CD4-positive, alpha-beta T cell treated with Interleukin-17A for 4 hours (primary cell): ENCODE measurements at places on chromosomes 13 and 19.

GRCh38 chr19:2273356-2274184, 8.4 kb downstream of the PEAK3 start:
- DNase-seq = peak; percentile 78

DNA sequence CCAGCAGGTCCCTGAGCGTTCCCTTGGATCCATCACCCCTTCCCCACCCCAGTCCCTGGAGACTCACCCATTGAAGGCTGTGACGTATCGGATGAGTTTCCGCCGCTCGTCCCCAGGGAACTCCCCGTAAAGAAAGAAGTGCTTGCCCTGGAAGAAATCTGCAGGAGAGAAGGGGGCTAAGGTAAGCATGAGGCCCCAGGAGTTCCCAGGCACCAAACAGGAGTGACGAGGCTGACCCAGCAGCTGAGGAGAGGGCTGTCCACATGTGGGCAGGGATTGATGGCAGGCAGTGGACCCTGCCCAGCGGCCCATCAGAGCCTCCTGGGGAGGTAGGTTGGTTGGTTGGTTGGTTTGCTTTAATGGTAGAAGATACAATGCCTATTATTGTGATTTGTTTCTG, 11.1 kb downstream of the ZNF575 start:
- no peak for DNase-seq

- no peak for DNase-seq
Observed at GRCh38 chr19:3034406-3034655, 5.3 kb upstream of the TLE2 start.

- DNase-seq = no peak
Observed at GRCh38 chr13:24605923-24606372, 74.3 kb upstream of the ATP12A start.

DNA sequence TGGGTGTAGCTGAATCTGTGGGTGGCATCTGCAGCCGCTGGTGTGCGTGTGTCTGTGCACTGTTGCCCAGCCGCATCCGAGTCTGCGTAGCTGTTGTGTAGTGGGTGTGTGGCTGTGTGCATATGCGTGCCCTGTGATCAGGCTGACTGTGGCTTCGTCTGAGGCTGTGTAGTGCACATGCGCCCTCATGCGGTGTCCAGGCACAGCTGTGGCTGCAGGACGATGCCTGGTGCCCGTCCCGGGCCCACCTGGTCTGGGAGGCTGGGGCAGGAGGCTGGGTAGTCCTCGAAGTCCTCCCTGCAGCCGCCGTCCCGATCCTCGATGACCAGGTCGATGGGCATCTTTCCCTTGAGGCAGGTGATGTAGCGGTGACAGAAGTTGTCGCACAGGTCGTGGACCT, 4.9 kb downstream of the MEIS3 start:
- DNase-seq = no peak

DNA sequence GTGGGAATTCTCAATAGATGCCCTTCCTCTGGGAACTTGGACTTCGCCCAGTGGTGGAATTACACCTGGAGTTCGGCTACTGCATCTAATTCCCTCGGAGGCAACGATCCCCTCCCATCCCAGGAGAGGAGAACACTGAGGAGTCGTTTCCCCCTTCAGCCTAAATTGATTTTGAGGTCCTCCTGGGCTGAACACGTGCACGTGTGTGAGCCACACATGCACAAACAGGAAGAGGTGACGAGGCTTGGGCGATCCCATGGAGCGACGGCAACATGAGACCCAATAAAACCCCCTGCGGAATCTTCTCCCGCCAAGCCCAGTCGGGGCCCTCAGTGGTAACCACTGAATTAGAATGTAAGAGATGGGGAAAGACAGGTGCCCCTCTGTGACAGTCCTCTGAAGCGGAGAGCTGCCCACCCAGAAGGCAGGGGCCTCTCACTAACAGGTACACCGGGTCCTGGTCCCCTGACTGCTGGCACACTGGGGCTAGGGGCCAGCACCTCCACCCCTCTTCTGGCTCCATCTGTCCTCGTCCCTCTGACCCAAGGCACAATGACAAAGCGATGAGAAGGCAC, 4.5 kb downstream of the MLLT1 start:
- DNase-seq = no peak

GRCh38 chr19:43695985-43696704, 19.7 kb upstream of the IRGC start:
- no peak for DNase-seq

DNA sequence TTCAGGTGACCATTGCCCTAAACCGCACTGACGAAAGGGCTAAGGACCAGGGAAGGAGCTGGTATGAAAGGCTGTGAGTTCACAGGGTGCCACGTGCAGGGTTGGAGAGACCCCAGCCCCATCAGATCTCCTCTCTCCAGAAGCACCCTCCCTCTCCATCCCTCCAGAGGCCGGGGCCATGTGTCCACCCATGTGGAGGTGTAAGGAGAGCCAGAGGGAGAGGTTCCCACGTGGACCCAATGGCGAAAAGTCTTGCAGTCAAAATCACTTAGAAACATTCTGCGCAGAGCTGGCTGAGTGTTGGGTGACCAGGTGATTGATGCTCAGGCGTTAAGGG, 168.3 kb downstream of the COL4A1 start:
- no peak for DNase-seq

DNA sequence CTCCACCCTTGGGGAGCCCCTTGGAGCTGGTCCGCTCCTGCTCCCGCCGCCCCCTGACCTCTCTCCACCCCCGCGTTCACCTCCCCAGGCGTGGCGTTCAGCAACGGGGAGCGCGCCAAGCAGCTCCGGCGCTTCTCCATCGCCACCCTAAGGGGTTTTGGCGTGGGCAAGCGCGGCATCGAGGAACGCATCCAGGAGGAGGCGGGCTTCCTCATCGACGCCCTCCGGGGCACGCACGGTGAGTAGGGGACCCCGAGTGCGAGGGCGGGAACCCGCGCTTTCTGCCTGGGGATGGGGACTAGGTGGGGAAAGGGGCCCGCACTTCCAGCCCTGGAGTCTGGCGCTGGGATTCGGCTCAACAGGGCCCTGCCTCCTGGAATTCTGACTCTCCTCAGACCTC, 1.7 kb downstream of the CYP2A13 start:
- DNase-seq = no peak

GRCh38 chr13:41384749-41385503, 72.4 kb upstream of the RGCC start:
- DNase-seq = no peak

- no peak for DNase-seq
Observed at GRCh38 chr19:37845932-37846331, 60.5 kb downstream of the WDR87 start.

- no peak for DNase-seq
Observed at GRCh38 chr13:59674616-59675015, 489.1 kb downstream of the DIAPH3 start.

- peak; percentile 29 for DNase-seq
Observed at GRCh38 chr13:27792393-27793218, at the start of gene GSX1. GSX1 (plus strand) TSS chr13:27792483; CDS start chr13:27792691, 208 bp downstream.

DNA sequence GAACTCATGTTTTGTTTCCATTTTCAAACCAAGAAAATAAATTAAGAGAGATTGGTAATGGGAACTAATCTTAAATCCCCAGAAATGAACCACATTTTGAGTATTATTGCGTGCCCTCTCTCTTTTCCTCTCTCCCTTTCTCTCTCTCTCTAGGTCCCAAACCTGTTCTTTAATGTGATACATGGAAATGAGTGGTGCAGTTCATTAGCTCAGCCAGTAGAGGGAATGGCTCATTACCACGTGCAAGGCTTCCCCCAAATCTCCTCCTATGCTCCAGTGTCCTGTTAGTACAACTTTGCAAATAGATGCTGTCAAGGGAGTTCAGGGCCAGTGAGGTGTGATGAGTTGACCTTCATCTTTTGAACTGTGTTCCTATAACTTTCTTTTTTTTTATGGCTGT, 178.4 kb downstream of the FGF9 start:
- peak; percentile 27 for DNase-seq

DNA sequence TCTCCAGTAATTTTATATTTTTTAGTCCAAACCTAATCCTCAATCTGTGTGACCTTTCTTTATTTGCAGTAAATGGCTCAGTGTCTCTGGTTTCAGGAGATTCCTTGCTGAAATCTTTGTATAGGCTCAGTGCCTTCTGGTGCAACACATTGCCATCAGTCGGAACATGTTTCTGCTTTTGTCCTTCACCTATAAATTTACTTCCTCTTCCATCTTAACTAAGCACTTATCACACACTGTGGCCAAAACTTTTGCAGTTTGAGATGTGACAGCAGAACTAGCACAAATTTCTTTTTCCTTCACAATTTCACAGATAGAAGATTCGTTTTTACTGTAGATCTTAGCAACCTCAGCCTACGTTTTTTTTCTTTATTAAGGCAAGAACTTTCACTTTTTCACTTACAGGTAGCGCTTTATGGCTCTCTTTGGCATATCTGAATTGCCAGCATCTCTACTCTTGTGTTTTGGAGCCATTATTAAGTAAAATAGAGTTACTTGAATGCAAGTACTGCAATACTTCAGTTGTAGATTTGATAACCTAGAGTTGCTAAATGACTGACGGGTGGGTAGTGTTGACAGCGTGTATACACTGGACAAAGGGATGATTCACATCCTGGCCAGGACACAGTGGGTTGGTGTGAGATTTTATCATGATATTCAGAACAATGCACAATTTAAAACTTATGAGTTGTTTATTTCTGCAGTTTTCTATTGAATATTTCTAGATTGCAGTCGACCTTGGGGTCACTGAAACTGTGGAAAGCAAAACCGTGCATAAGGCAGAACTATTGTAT, 44.3 kb downstream of the NDFIP2 start:
- no peak for DNase-seq

- DNase-seq = no peak
Observed at GRCh38 chr13:51237887-51238286, 15.7 kb downstream of the FAM124A start.

- DNase-seq = peak; percentile 13
Observed at GRCh38 chr19:42563352-42564210, 31.1 kb downstream of the CEACAM8 start.

- no peak for DNase-seq
Observed at GRCh38 chr13:97639236-97639635, 205.3 kb downstream of the RAP2A start.

- no peak for DNase-seq
Observed at GRCh38 chr13:41145136-41145908, 12.7 kb upstream of the KBTBD6 start.

DNA sequence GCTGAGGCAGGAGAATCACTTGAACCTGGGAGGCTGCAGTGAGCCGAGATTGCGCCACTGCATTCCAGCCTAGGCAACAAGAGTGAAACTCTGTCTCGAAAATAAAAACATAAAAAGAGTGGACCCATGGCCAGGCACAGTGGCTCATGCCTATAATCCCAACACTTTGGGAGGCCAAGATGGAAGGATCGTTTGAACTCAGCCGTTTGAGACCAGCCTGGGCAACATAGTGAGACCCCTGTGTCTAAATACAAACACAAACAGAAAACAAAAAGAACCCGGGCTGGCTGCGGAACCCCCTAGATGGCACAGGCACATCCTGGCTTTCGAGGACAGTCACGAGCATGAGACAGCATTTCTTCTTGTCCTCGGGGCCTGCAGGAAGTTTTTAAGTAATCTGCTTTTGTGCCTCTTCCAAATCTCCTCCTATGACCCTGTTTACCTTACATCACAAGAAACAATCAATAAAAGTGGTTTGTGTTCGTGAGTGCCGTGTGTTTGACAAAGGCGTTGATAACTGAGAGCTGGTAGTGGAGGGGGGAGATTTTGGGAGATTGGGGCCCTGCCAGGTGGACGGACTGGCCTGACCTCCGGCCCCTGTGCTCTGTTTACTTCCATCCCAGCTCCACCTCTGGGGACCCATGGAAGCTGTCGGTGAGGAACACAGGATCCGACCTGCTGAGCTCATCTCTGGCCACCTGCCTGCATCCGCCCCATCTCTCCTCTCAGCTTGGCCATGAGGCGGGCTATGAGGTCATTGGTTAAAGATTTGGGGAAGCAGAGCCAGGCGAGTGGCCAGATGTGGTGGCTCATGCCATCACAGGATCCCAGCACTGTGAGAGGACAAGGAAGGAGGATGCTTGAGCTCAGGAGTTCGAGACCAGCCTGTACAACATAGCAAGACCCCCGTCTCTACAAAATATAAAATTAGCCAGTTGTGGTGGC, 5.9 kb upstream of the GDF15 start:
- DNase-seq = no peak

DNA sequence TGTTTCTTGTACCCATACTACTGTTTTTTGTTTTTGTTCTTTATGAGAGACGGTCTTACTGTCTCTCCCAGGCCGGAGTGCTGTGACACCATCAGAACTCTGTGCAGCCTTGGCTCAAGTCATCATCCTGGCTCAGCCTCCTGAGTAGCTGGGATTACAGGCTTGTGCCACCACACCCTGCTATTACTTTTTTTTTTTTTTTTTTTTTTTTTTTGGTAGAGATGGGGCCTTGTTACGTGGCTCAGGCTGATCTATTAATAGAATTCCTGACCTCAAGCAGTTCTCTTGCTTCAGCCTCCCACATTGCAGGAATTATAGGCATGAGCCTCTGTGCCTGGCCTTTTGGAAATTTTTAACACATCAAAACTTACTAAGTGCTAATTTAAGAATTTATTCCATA, 2.9 kb upstream of the ZNF304 start:
- DNase-seq = no peak

- DNase-seq = no peak
Observed at GRCh38 chr13:94335761-94336526, 143.5 kb downstream of the DCT start.

GRCh38 chr19:48378194-48378570, 13.2 kb downstream of the KDELR1 start:
- DNase-seq = no peak

DNA sequence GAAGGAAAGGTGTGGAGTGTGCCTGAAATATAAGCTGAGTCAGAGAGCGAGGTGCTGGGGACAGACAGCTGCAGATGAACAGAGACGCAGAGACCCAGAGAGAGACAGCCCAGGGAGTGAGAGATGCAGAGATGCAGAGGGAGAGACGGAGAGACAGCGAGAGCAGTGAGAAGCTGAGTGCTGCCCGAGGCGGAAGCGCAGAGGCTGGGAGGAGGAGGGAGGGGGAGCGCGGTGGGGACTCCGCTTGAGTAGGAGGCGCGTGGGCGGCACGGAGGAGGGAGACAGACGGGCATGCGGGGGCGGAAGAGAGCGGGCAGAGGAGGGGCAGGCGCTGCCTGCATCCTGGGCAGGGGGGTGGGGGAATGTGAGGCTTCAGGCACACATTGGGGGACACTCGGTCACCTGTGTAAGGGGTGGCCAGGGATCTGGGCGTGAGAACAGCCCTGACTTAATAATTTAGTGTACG, 25.7 kb downstream of the SLC8A2 start:
- DNase-seq = peak; percentile 87

DNA sequence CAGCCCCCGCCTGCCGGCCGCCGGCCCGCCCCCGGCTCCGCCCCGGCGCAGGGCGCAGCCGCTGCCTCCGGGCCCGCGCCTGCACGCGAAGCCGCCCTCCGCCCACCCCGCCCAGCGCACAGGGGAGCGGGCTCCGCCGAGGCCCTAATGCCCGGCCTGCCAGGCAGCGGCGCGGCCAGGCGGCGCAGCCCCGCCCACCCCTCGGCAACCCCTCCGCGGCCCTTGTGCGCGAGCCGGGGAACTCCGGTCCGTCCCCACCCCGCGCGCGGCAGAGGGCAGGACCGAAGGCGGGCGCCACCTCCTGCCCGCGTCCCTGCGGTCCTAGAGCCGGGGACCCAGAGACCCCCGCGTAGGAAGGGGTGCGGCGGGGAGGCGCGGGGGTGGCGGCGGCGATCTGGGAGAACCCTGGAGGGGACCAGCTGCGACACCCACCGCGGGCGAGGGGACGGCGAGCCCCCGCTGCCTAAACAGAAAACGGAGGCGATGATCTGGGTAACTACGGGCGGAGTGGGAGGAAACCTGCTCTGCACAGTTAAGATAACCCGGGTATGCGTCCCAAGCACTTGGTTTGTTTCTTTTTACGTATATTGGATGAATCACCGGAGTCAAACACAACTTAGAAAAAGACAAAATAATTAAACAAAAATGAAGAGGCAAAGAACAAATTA, 350 bp upstream of the USP12 start:
- peak; percentile 95 for DNase-seq
